ENCODE measurements at places on chromosomes 3 and 15.

DNA sequence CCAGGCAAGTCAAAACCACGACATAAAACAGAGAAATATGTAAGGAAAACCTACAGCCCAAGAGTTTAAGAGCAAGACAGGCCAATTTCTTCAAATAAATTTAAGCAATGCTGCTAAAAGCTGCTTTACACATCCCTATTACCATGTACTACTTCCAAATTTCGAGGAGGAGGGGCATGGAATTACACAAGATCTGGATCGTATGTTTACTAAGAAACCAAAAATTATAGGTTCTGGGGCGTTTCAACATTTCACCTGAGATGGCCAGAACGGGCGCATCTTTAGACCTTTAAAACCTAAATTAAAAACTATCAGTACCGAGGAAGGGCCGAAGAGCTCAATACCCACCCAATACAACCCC lies 664 bp upstream of the NR2C2 start:
- no peak for DNase-seq

- no peak for DNase-seq
Observed at GRCh38 chr15:52136442-52136980, 23.9 kb upstream of the BCL2L10 start.

DNA sequence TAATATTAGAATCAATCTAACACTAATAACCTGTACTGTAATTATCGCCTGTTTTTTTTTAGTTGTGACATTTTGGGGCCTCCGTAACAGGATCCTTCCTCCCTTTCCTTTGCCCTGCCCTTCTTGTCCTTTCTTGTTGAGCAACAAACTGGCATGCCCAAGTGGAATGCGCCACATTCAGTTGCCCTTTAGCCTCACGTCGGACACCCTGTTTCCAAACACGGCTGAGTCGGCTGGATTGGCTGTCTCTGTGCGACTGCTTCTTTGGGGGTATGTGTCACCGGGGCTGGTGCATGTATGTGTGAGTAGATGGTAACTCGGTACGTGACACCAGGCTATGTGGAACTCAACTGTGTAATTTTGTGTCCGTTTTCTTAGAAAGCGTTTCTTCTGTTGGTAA lies 24.1 kb downstream of the TRAK1 start:
- DNase-seq: no peak

GRCh38 chr15:40265355-40265754 lies 17.5 kb downstream of the ANKRD63 start:
- no peak for DNase-seq

- DNase-seq: no peak
Observed at GRCh38 chr3:36904641-36905040, 40.2 kb downstream of the TRANK1 start.

- DNase-seq: no peak
Observed at GRCh38 chr3:141164852-141165251, 66.8 kb upstream of the PXYLP1 start.

- no peak for DNase-seq
Observed at GRCh38 chr15:40092256-40092978, 16.3 kb downstream of the BMF start.

DNA sequence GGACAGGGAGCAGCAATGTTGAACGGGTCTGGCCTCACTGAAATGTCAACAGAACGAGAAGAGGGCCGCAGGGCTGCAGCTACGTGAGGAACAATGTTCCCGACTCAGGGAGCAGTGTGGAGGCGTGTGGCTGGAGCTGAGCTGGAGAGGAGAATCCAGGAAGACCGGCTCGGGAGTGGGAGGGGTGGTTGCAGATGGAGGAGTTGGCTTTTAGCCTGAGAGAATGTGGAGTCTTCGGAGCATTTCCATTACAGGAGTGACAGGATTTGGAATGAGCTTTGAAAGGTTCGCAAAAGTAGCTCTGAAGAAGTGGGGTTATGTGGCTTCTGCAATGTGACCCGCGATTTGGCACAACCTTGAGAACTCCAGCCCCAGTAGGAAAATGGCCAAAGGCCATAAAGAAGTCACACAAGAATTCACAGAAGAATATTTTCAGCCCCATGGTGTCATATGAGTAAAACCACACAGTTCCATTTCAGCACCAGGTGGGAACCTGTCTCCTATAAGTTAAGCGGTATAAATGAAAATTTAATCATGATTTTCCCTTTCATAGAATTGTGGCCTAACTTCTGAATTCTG lies 78.8 kb upstream of the NSMCE3 start:
- no peak for DNase-seq

GRCh38 chr3:82824491-82824890 lies 1063.0 kb upstream of the GBE1 start:
- no peak for DNase-seq

GRCh38 chr3:10770981-10771380 lies 45.0 kb upstream of the SLC6A11 start:
- no peak for DNase-seq

- DNase-seq: no peak
Observed at GRCh38 chr3:83033133-83033532, 1271.7 kb upstream of the GBE1 start.

DNA sequence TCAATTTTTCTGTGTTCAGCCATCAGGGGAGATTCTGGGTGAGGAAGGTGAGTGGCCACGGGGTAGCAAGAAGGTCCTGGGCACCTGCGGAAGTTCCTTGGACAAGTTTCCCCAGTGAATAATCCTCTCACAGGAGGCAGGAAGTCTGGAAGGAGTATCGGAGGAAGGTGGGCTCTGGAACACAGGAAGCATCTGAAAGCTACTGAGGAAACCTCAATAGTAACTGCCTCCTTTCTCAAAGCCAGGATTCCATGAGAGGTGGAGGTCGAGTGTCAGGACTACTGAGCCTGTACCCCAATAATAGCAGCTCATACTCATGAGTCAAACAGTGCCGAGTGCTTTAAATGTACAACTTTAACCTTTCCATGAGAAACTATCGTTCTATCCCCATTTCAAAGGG lies 110.9 kb downstream of the OXNAD1 start:
- DNase-seq: no peak

- DNase-seq: no peak
Observed at GRCh38 chr15:72861354-72861910, 77.9 kb upstream of the ADPGK start.

- no peak for DNase-seq
Observed at GRCh38 chr3:144270100-144270499, 298.5 kb downstream of the DIPK2A start.

DNA sequence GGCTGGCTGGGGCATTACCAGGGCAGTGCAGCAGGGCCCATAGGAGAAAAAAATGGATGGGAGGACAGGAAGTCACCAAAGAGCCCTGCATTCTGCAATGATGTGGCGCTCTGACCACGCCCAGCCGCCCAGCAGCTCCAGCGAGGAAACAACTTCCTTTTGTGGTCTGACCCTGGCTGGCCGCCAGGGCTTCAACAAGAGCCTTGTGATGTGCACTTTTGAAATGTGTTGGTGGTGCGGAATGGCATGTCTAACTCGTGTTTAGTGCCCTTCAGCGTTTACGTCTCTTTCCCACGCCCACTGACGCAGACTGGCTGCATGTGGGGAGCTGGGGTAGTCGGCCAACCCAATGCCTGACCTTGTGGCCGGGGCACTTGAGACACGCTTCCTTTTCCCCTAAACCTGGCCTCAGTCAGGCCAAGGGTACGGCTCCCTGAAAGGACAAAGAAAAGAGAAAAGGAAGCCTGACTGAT lies 81.9 kb upstream of the CTNNB1 start:
- DNase-seq: peak; percentile 66

- no peak for DNase-seq
Observed at GRCh38 chr15:36323615-36324014, 255.8 kb upstream of the CDIN1 start.

DNA sequence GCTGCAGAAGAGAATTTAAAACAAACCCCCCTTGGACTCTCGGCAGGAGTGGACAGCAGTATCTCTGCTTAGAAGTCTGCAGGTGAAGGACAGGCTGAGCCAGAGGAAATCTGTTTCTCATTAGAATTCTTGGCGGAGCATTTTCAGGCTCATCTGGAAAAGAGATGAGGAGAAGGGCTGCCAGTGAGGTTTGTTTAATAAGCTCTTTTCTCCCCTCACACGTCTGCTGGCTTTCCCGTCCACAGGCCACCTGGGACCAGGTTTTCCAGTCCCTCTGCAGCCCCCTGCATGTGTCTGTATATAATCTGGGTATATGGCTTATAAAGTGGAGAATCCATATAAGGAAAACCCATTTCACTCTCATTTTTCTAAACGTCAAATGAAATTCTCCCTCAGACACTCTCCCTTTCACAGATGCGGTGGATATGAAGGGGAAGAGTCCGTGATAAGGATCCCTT lies 155.4 kb upstream of the TPM1 start:
- no peak for DNase-seq

GRCh38 chr15:45476410-45476809 lies 46.1 kb downstream of the SLC30A4 start:
- no peak for DNase-seq
